Suppressor macrophage (primary cell): ENCODE measurements at places on chromosomes 7 and 10.

GRCh38 chr10:42753126-42753506, 29.5 kb upstream of the BMS1 start:
- peak; percentile 87 for DNase-seq

DNA sequence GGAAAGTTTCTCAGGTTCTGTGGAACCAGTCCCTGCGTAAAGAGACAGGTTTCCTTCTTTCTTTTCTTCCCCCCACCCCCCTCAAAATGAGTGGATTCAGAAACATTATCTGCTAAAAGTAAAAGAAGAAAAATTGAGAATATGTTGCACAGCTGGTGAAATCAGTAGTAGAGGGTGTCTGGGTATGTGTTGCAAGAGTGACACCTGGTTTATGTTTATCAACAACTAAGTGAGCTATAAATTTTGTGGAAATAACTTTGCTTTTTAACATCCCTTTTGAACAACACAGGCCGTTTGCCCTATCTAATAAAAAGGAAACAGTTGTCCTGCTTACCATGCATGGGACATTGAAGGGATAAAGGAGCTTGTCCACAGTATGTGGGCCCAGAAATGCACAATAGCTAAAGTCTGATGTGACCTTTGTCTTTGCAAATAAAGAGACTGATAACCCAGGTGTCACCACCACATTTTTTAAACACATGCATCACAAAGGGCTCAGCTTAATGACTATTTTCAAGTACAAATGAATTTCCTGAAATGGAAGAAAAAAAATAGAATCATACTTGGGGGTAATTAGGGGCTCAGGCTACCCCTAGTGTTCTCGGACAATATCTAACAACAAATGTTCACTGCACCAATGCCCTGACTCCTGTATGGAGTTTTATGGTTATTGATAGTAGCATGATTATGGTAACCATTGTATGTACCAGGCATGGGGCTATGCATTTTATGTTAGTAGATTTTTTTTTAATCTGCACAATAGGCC, 221.7 kb upstream of the TCF7L2 start:
- DNase-seq: no peak

GRCh38 chr7:25259487-25260243, 31.4 kb upstream of the NPVF start:
- peak; percentile 80 for DNase-seq

DNA sequence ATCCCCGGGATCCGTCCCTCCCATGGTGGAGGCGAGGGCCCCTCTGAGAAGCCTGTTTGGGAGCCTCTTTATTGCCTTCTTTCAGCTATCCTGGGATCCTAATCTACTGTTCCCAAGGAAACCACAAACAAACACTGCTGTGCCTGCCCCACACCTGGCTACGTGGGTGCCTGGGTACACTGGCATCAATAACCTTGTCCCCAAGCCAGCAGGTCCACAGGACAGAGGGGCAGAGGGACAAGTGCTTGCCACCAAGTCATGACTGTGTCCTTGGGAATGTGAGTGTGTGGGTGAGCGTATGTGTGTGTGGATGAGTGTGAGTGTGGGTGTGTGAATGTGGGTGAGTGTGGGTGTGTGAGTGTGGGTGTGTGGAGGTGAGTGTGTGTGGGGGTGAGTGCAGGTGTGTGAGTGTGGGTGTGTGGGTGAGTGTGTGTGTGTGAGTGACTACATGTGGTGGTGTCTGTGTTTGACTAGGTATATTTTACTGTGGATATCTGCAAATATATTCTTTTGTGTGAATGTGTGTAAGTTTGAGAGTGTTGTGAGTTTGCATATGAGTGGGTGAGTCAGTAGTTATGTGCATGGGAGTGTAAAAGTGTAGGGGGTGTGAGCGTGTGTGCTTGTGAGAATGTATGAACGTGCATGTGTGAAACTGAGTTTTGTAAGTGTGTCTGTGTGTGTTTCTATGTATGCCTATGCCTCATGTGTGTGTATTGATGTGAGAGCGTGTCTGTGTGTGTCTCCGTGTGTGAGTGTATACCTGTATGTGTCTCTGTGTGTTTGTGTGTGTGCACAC, 96.1 kb downstream of the TNS3 start:
- no peak for DNase-seq

DNA sequence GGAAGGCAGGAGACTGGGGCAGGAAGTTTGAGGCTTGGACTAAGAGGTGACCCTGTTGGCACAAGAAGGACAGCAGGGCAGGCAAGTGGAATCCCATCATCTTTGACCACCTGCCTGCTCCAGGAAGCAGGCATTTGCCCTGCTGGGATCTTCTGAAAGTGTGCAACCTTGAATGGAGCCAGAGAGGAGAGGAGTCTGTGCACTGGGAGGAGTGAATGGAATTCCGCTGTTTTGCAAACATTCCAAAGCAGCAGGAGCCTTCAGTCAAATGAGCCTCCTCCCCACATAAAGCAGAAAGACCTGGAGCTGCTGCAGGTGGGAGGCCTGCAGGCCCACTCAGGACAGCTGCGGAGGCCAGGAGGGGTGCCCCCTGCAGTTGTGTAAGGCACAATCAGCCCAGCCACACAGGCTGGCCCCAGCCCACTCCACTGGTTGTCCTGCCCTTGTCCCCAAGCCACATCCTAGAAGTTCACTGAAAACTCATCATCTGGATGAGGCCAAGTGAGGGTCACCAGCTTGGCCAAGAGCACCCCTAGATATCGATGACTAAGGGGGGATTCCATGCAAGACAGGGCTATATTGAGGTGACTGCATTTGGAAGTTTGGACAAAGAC, 249.5 kb downstream of the RPS24 start:
- DNase-seq: no peak

- no peak for DNase-seq
These were observed 45.8 kb downstream of the EXOC6 start for GRCh38 chr10:92894081-92894655.

DNA sequence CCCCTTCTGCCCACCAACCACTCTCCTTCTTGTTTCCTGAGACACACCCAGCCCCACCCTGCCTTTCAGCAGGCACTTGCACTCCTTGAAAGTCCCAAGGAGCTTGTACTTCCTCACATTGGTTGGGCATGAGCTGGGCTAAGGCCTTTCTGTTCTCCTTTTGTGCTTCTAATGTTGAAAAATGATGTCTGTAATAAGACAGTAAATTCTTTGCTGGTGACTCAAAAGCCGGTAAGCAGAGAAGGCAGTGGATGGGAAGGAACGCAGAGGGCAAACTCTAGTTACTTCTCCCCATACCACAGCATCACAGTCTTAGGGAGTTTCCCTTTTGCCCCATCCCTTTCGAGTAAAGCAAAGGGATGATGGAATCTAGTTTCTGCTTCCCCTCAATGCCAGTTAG, 185.6 kb downstream of the PLXNA4 start:
- peak; percentile 65 for DNase-seq

DNA sequence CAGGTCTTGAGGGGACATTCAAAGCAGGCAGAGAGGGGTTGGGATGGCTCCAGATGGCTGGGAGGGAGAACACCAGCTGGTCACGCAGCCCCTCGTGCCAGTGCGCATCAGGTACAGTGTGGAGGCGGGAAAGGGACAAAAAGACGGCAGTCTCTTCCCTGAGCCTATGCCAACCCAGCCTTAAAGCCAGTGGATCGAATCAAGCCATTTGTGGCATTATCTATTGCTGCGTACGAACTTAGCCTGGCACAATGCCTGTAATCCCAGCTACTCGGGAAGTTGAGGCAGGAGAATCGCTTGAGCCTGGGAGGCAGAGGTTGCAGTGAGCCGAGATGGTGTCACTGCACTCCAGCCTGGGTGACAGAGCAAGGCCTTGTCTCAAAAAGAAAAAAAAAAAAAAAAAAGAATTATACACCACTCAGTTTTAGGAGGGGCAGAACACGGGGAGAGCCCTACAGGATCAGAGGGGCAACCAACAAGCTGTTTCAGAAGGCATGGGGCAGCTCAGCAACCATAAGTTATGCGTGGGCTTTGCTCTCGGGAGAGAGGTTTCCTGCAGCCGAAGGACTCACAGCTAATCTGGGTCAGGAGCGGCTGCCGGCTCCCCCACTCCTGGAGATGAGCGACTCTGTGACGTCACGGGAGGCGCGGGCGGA, 356 bp upstream of the NDUFB2 start:
- DNase-seq: peak; percentile 96

GRCh38 chr10:122123186-122123585, 134.2 kb downstream of the TACC2 start:
- DNase-seq: no peak

DNA sequence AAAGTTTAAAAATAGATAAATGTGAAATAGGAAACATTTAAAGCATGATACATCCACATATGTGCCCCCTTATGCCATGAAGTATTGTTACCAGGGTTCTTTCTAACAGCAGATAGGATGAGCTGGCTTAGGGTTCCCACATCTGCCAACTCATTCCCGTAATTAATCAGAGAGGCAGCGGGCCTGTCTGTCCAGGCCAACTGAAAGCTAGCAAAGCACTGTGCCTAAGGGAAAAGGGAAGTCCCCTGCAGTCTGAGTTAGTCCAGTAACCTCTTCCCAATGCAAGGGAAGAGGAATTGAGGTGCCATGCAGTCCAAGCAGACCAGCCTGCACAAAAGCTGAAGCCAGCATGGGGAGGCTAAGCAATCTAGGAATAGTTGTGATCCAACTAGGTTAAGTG, 18.3 kb upstream of the ZC3HAV1L start:
- DNase-seq: peak; percentile 10

- no peak for DNase-seq
These were observed 50.0 kb upstream of the CELF2 start for GRCh38 chr10:10967581-10968256.

DNA sequence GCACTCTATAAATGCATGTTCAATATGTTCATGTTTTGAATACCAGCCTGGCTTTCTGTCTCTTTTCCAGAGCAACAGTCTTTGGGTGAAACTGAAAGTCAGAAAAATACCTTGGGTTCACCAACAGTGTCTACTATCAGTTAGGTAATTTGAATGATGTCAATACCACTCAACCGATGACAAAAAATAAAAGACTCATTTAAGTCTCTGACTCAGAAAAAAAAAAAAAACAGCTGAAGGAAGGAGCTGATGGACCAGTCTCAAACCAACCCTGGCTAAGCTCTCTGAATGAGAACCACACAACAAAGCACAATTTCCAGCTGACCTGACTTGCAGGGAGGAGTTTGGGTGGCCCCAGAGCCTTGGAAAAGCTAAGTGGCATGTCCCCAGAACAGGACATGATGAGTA, 42.5 kb downstream of the ABLIM1 start:
- no peak for DNase-seq

- no peak for DNase-seq
These were observed 436.8 kb upstream of the FOXK1 start for GRCh38 chr7:4245135-4245865.

- no peak for DNase-seq
These were observed 25.7 kb downstream of the CHST3 start for GRCh38 chr10:71989661-71990454.

- DNase-seq: no peak
These were observed 2.5 kb downstream of the HOXA4 start for GRCh38 chr7:27128034-27128433.

DNA sequence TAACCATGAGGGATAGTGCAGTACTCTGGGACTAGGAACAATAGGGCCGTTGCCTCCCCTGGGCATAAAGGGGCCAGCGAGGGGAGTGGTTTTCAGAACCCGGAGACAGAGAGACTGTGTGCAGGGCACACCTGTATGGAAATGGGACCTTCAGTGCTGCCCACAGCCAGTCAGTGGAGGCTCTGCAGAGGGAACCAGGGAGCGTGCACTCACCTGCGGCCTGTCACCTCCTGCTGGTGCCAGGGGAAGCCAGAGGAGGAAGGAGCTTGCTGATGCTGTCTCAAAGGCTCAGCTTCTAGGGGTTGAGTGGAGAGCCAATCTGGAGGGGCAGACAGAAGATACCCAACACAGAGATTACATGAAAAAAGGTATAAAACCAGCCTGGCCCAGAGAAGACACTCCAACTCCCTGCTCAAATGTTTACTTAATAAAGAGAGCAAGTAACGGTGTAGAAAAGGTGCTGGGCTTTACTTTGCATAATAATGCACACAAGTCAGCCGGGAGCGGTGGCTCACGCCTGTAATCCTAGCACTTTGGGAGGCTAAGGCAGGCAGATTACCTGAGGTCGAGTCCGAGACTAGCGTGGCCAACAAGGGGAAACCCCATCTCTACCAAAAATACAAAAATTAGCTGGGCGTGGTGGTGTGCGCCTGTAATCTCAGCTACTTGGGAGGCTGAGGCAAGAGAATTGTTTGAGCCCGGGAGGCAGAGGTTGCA, 35.5 kb upstream of the WAPL start:
- no peak for DNase-seq

GRCh38 chr10:44983066-44983894, 4.7 kb upstream of the DEPP1 start:
- no peak for DNase-seq

DNA sequence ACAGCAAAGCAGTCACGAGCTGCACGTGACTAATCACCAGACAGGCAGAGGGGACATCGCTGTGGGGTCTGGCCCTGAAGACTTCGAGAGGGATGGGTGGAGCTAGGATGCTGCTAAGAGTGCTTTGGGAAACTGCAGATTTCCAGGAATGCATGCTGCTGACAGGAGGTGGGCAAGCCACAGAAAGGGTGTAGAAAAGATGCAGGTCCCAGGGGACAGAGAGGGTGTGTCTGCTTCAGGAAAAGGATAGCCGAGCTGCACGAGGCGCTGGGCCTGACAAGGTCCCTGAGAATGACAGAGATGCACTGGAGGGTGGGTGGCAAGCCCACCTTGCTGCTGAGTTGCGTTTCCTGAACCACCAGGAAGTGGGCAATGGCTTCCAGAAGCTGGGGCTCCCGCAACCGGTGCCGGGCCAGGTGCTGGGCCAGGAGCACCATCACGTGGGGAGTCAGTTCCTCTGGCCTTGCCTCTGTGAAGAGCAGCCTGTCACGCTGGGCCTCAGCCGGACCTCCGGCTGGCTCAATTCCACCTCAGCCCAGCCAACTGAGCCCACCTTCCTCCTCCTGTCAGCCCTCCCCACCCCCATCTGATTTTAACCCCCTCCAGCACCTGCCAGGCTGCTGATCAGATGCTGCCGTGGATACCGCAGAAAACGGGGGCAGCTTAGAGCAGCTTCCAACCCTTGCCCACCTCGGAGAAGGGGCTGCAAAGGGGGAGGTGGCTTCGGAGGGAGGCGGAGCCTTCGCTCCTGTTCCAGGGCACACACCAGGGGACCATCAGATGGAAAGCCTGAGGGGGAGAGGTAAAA, 2.2 kb downstream of the FASTK start:
- no peak for DNase-seq

DNA sequence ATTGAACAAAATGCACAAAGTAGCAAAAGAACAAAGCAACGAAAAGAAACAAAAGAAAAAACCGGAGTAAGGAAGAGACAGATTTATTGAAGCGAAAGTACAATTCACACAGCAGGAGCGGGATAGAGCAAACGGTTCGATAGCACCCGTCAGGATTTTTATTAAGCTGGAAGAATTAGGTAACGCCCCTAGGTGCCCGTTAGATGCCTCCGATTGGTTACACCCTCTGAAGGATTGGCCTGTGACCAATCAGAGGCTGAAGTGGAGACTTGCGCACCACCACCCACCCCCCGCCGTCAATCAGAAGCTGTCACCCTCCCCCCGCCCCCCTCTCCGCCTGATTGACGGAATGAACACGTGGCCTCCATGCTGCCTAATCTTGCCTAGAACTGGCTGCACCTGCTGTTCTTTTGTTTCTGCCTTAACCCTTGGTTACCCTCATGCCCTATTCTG, 16.8 kb downstream of the OCM2 start:
- DNase-seq: no peak
